Activated T-helper 1 cell treated with Interleukin-2 at 50 U/mL for 16 hours (primary cell): ENCODE measurements at places on chromosomes 16 and 17.
A peak's percentile ranks its signal among the peaks of the same experiment; 100 is the strongest.

GRCh38 chr16:47467501-47467900 is 6.4 kb downstream of the PHKB start:
- DNase-seq: no peak

DNA sequence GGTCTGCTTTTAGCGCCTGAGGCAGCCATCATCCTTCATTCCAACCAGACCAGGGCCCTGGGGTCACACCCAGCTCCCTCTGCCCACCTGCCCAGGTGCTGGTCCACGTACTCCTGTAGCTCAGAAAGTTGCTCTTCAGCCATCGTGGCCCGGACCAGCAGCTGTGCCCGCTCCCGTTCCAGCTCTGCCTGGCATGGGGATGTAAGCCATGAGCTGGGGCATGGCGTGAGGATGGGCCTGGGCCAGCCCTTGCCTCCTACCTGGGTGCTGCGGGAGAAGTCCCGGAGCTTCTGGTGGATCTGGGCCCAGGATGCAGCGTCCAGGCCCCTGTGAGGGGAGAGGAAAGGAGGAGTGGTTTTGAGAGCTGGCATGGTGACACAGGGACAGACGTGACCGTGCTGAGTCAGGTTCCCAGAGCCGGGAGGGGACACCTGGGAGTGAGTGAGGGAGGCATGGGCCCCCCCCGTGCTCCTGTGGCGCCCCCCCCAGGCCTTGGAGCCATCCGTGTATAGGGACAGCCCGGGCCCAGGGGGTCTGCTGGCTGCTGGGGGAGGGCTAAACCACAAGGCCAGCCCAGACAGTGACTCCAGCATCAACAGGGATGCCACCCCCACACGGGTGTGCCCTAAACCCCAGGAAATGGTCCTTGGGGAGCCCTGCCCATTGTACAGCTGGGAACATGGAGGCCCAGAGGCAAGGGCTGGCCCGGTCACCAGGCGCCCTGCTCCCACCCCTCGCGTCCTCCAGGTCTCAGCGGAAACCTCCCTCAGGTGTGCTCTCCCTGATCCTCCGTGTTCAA is 2.1 kb downstream of the ANTKMT start:
- DNase-seq: no peak

- DNase-seq: no peak
These were observed 13.5 kb downstream of the PRCD start for GRCh38 chr17:76553178-76553908.

DNA sequence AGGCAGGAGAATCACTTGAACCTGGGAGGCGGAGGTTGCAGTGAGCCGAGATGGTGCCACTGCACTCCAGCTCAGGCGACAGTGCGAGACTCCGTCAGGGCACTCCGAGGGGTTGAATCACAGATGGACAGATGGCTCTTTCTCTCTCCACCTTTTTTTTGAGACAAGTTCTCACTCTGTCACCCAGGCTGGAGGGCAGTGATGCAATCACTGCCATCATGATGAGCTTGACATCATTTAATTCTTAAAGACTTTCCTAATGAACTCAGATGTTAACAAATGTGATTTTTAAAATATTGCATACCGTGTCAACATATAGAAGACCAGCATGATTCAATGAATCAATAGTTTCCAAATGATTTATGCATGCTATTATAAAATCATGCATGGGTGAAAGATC is 3.5 kb downstream of the GDPD1 start:
- no peak for DNase-seq

- DNase-seq: no peak
These were observed 591 bp upstream of the TNFSF13 start for GRCh38 chr17:7557775-7558543.

DNA sequence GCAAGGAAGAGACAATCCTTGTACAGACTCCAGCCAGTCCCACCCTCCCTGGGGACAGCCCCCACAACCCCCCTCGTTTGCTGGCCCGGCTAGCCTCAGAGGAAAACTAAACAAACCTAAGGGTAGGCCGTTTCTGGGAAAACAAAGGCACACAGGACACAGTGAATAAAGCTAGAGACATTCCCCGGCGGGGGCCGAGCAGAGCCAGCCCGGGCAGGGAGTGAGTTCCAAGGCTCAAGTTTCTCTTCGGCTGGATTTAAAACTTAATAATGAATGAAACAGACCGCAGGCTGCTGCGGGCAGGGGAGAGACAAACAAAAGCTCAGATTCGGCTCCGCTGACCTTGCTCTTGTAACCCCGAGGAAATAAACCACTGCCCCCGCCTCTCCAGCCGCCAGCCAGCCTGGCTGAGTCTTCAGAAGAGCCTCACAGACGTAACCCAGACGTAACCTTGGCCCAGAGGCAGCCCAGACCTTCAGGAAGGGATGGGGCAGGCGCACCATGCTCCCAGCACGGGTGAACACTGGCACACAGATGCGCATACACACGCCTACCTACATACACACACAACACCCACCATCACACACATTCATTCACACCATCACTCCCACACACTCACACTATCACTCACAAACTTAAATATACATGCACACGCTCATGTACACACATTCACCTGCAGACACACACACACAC is 216.0 kb downstream of the ZNF423 start:
- DNase-seq: no peak

- DNase-seq: no peak
These were observed 11.6 kb downstream of the SLC25A10 start for GRCh38 chr17:81723651-81724209.

- DNase-seq: no peak
These were observed 21.7 kb upstream of the PAFAH1B1 start for GRCh38 chr17:2571523-2572303.

GRCh38 chr16:6932871-6933385 is 399.7 kb upstream of the RBFOX1 start:
- no peak for DNase-seq

DNA sequence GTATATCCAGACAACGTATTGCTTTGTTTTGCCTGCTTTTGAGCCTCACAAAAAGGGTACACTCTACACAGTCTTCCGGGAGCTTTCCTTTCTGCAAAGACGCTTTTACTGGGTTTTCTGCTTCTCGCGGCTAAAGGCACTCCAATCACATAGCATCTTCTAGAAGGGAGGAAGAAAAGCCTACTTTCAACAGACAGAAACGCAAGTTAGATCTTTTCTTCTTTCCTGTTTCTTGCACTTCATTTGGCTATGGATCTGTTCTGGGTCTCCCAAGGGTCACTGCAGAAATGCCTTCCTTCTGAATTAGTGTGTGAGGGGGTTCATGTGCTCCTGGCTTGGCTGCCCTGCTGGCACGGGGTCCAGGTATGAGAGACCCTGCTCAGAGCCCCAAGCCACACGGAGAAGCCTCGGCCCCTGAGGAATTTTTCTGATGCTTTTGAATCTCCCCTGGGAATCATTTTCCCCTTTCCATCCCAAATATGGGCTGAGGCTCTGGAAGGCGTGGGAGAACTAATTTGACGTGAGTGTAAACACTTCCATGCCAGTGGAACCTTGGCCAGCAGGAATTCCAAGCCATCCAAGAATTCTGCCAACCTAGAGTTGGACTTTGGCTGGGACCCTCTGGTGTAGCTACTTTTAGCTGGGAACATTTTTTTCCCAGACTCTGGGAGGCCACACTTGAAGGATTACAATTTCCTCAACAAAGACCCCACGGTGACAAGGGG is 49.6 kb upstream of the NKD1 start:
- no peak for DNase-seq

DNA sequence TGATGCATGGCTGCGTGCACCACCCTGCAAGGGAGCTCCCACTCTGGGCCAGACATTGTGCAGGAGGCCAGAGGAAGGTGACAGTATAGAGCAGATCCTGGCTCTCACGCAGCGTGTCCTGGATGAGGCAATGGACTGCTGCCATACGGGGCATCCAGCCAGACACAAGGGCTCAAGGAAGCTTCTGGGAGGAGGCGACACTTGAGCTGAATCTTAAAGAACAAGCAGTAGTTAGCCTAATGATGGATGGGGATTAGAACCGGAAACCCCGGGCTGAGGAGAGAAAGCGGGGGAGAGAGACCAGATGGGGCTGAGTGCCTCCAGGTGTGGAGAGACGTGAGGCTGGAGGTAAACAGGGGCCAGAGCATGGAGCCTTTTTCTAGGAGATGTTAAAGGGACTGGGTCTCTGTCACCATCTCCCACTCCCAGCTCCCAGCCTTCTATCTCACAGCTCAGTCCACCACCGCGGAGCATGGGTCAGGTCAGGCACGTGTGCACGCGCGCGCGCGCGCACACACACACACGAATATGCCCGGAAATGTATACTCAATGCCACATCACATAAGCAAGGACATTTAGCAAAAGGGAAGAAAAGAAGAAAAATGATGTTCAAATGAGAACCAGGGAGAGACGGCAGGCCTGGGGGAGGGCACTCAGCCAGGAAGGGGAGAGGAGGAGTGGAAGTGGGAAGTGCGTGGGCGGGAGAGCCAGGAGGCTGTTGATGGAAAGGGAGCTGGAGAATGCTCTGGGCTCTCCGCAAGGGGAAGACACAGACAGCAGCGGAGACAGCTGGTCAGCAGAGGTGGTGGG is 46.3 kb downstream of the CCDC42 start:
- DNase-seq: no peak

GRCh38 chr17:57597531-57598453 is 147.3 kb downstream of the CCDC182 start:
- no peak for DNase-seq

DNA sequence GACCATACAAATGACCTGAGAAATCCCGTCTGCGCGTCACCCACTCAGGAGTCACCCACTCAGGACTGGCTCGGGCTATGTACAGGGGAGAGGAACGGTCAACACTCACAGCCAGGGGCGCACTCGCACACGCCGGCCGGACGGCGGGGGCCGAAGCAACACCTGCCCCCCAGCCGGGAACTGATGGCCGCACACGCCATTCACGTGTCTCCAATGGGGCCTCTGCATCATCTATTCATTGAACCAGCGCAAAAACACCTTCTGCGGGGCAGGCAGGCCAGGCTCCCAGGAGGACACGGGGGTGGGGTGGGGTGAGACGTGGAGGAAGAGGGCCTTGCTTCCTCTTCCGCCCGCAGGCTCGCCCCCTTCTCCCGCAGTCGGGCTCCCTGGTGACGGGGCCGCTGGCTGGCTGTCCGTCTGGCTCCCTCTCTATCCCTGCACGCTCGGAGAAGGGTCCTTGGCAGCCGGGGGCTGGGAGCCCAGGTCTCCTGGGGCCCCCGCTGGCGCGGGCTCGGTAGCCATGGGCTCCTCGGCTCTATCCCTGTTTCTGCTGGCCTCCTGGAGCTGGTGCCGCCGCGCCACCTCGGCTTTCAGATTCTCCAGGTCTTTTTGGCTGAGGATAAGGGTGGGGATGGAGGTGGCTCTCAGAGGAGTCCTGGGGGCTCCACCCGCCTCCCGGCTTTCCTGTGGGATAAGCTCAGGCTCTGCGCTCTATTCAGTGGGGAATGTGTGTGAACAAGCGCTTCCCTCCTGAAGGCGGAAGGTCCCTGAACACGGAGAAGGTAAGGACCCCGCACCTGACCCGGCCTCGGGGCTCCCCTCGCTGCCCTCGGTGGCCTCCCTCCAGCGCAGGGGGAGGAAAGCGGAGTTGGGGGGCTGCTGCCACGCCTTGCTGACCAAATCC is 21.1 kb downstream of the CLUH start:
- DNase-seq: no peak

DNA sequence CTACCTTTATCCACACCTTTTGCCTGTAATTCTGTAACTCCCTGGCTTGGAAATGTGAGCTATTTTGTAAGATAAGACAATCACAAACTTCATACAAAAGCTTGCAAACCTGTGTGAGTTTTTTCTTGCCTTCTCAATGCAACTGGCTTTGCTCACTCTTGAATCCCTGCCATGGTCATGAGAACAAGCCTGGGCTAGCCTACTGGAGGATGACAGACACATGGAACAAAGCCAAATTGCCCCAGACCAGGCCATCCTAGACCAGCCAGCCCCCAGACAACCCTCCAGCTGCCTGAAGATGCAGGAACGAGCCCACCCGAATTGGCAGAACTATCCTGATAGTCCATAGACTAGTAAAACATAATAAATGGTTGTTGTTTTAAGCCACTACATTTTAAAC is 466.6 kb upstream of the ERCC4 start:
- DNase-seq: no peak

DNA sequence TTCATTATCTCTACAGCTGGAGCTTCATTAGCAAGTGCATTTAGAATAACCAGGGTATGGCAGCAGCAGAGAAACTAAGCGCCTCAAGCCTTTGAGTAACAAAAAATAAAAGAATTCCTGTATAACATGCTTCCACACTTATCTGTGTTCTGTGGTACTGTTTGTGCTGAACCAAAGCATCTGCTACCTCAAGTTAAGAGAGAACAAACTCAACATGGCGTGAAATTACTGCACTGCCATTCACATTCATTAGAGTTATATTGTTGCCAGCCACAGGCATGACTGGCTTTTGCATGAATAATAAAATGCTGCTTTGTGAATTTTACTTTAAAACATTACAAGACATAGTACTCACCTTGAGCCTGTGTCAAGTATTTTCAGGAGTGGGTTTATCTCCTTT is 76.6 kb downstream of the NLK start:
- no peak for DNase-seq

DNA sequence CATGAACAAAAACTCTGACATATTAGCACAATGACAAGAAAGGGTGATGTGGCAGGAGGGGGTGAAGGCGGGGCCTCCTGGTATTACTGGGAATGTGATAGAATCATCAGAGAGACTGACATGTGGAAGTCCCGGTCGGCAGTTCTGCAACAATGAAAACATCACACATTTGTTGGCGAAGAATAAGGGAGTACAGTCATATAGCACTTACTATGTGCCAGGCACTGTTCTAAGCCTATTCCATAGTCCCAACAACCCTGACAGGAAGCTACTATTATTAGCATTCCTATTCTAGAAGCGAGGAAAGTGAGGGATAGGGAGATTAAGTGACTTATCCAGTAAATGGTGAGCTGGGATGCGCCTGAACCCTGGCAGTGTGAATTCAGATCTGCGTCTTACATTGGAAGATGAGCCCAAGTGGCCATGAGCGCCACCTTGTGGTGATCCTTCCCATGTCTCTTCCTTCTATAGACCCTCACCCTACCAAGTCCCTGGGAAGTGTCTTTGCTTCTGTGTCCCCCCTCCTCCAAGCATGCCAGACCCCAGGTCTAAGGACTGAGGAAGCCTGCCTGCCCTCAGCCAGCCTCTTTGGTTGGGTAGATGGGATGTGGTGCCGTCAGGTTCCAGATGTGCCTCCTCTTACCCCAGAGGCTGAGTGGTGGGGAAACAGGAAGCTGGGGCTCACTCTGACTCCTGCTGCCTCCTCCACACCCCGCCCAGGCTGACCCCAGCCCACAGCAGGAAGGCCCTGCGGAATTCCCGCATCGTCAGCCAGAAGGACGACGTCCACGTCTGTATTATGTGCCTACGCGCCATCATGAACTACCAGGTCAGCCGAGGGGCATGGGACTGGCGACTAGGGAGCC is 14.0 kb downstream of the FMNL1 start:
- peak; percentile 62 for DNase-seq

- no peak for DNase-seq
These were observed 2.2 kb upstream of the MAP2K6 start for GRCh38 chr17:69412251-69412671.

DNA sequence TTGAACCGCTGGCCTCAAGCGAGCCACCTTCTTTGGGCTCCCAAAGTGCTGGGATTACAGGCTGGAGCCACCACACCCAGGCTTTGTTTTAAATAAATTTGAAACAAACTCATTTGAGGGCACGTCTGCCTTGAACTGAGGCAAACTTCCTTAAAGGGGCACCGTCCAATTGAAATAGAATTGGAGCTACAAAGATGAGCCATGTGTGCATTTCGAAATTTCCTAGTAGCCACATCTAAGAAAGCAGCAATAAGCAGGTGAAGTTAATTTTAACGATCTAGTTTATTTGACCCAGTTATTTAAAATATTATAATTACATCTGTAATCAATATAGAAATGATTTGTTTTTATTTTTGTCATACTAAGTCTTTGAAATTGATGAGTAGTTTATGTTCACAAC is 755 bp upstream of the C16orf89 start:
- DNase-seq: no peak
